Fibroblast of gingiva (primary cell): ENCODE measurements at places on chromosomes 7 and 10.

GRCh38 chr10:122341141-122341810 is 33.2 kb upstream of the PLEKHA1 start:
- DNase-seq = no peak

DNA sequence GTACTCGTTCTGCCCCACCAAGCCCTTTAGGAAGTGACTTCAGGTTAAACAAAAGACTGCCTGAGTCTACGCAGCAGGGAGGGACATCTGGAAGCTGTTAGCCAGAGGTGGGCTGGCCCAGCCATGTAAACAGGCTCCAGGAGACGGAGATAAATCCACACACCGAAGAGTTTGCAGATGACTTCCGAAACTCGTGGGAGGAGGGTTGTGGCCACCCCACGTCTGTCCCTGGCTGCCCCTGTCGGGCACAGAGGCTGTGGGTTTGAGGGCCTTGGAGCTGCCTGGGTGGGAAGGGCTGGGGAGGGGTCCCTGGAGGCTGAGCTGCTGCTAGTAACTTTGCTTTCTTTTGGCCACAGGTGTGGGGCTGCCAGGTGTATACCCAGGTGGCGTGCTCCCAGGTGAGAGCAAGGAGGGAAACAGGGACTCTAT is 15.6 kb downstream of the ELN start:
- DNase-seq = peak; percentile 35

DNA sequence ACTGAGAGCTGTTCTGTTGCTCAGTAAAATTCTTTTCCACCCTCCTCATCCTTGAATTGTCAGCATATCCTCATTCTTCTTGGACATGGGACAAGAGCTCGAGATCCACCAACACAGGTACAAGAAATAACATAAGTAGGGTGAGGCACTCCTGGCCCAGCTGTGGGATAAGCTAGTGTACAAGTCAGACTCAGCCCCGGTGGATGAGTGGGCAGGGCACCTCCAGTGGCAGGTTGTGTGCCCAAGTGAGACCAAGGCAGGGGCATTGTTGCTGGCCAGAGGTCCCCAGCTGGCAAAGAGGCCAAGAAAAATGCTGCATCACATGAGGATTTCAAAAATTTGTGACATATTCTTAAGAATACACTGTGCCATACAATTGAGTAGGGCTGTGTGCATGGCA is 402.0 kb upstream of the ZWINT start:
- no peak for DNase-seq

DNA sequence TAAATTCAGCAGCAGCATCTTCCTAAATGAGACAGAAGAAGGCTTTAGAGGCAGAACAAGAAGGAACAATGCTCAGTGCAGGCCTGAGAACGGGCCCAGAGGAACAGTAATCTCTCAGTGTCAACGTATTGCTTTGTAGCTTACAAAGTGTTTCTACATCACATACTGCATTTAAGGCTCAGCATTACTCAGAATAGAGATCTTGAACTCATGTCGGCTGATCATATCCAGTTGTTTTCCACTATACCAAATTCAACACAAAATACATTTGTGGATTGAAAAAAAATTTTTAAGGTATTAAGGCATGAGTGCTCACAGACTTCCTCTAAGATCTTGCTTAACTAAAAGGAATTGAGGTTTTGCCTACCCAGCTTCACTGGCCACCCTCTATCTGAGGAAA is 325.1 kb downstream of the HPSE2 start:
- DNase-seq = no peak

DNA sequence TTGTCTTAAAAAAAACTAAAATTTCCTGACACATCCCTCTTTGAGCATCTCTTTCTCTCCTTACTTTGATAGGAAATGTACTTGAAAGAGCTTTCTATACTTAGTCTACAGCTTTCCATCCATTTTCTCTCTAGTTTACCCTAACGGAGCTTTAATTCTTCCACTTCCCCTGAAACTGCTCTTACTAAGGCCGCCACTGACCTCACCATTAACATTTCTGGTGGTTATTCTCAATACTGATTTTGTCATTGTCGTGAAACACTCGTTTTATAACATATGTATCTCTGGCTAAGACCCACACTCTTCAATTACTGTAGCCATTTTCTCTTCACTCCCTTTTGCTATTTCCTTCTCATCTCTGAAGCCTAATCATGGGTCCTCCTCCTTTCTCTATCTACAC is 262.0 kb upstream of the FERD3L start:
- DNase-seq = no peak
